ENCODE measurements at places on chromosomes 2 and 18.

DNA sequence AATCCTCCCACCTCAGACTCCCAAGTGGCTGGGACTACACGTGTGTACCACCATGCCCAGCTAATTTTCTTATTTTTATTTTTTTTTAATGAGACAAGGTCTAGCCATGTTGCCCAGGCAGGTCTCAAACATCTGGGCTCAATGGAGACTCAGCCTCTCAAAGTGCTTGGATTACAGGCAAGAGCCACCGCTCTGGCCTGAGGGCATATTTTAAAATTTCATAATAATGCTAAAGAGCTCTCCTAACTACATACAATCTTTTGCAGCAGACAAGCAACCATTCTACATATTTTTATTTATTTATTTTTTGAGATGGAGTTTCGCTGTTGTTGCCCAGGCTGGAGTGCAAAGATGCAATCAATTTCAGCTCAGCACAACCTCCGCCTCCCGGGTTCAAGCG lies 207.0 kb downstream of the RAB3GAP1 start:
- no peak for DNase-seq

GRCh38 chr2:159595410-159596046 lies 20.8 kb downstream of the BAZ2B start:
- no peak for DNase-seq

DNA sequence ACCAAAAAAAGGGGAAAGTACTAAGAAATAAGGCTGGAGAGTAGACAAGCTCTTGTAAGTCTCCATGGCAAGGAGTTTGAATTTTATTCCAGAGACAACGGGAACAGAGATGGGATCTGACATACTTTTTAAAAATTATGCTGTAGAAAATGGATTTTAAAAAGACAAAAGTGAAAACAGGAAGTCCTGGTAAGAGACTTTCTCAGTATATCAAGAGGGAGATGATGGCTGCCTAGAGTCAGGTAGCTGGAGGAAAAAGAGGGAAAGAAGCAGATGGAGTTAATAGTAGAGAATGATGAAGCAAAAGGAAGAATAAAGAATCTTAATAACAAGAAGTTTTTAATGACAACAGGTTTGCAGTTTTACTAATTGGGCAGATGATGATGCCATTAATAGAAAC lies 168.1 kb downstream of the SRBD1 start:
- DNase-seq, result no peak

- no peak for DNase-seq
Observed at GRCh38 chr2:37427241-37427640, 82.8 kb downstream of the QPCT start.

GRCh38 chr2:162581959-162582798 lies 238.2 kb downstream of the GCA start:
- no peak for DNase-seq

Measured in posterior cingulate gyrus (tissue), 11 donors.